ENCODE measurements at places on chromosomes 16 and 17. TPM values are rescaled to one million over a fixed set of nuclear protein-coding genes. Genes with fewer than 3 reads are reported as not detected.

DNA sequence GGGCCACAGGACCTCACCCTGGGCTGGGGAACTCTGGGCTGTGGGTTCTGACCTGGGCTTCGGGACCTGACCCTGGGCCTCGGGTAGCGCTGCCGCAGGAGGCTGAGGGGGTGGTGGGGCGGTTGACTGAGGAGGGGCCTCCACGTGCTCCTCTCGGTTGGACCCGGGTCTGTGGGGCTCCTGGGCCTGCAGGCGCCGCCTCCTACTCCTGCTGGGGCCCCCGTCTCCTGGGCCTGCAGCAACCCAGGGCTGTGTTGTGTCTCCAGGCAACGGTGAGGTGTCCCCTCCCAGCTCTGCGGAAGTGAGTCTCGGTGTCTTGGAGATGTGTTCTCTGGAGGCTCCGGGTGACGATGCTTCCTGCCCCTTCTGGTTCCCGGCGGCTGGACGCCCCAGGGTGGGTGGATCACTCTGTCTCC lies 41.5 kb upstream of the GNG13 start:
- no peaks in the 10 kb centered on the region for H3K4me1 ChIP-seq
- no peak for DNase-seq
- no peak overlapping the region for H3K27ac ChIP-seq

GRCh38 chr16:58450590-58450989 lies 49.4 kb upstream of the NDRG4 start:
- no peak overlapping the region for H3K27ac ChIP-seq
- H3K4me1 ChIP-seq: no peaks in the 10 kb centered on the region
- H3K4me3 ChIP-seq: no peak overlapping the region
- H3K27me3 ChIP-seq: 0 out of 2 replicates have a peak, but pooled peaks cover 4% of the 10 kb centered on the region

GRCh38 chr17:41655611-41656111 lies 31.3 kb upstream of the KRT17 start:
- no peaks in the 10 kb centered on the region for H3K4me1 ChIP-seq
- DNase-seq: no peak
- H3K27ac ChIP-seq: no peak overlapping the region
- H3K27me3 ChIP-seq: no peaks in the 10 kb centered on the region
- H3K36me3 ChIP-seq: no peaks in the 10 kb centered on the region

GRCh38 chr17:3771140-3771539 lies 29.8 kb downstream of the ITGAE start:
- no peak overlapping the region for H3K4me3 ChIP-seq
- H3K36me3 ChIP-seq: no peaks in the 10 kb centered on the region

DNA sequence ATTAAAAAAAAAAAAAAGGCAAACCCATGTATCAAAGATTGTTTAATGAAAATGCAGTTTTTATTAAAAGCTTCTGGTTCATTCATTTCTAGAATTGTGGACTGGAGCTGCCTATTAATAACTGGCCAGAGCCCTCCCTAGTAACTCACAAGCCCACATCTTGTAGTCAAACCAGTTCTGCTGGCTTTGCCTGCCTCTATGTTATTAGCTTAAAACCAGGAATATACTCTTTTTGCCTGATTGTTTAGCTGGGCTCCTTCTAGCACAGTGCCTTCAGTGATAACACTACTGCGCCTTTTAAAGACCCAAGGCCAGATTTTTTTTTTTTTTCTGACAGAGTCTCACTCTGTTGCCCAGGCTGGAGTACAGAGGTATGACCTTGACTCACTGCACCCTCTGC lies 26.0 kb downstream of the TAC4 start:
- no peak for DNase-seq
- no peak overlapping the region for H3K27ac ChIP-seq
- H3K4me1 ChIP-seq: peaks cover 11% of the 10 kb centered on the region
- peaks cover 94% of the 10 kb centered on the region for H3K36me3 ChIP-seq

- peaks cover 3% of the 10 kb centered on the region for H3K27me3 ChIP-seq
- H3K27ac ChIP-seq: no peak overlapping the region
- H3K4me3 ChIP-seq: no peak overlapping the region
- DNase-seq: no peak
These were observed 77.7 kb downstream of the MYH11 start for GRCh38 chr16:15778999-15779614.

DNA sequence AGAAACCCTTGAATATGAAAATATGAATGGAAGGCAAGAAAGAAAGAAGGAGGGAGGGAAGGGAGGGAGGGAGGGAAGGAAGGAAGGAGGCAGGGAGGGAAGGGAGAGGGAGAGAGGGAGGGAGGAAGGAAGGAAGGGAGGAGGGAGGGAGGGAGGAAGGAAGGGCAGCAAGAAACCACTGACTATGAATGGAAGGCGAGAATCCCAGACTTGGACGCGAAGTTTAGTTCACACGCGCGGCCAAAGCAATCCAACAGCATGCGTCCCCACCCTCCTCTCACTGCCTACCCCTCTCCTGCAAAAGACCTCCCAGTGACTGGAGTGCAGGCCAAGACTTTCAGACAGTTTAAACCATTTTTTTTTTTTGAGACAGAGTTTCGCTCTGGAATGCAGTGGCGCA lies 7.9 kb upstream of the SMARCD2 start:
- H3K4me1 ChIP-seq: peaks cover 7% of the 10 kb centered on the region
- DNase-seq: no peak
- no peak overlapping the region for H3K4me3 ChIP-seq
- H3K36me3 ChIP-seq: no peaks in the 10 kb centered on the region

GRCh38 chr17:74864866-74865395 lies 5.2 kb upstream of the GRIN2C start:
- H3K27me3 ChIP-seq: peaks cover 25% of the 10 kb centered on the region
- peak; percentile 77 for DNase-seq
- no peaks in the 10 kb centered on the region for H3K36me3 ChIP-seq
- peaks cover 7% of the 10 kb centered on the region for H3K4me1 ChIP-seq

DNA sequence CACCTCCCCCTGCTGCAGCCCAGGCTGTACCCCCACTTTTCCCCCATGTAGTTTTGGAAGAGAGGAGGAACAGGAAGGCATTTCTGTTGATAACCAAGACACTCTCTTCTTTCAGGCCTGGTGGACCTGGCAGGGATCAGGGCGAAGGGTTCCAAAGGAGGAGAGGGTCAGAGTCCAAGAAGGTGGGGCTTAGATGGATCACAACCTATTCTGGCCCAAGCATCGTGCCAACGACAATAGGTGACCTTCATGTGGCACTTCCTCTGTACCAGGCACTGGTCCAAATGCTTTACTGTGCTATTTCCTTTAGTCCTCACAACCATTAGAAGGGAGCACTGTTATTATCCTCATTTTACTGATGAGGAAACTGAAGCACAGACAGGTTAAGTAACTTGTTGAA lies 84.3 kb downstream of the TMEM132E start:
- peaks cover 4% of the 10 kb centered on the region for H3K27me3 ChIP-seq
- H3K4me1 ChIP-seq: no peaks in the 10 kb centered on the region
- no peak overlapping the region for H3K4me3 ChIP-seq
- H3K27ac ChIP-seq: no peak overlapping the region
- no peak for DNase-seq

DNA sequence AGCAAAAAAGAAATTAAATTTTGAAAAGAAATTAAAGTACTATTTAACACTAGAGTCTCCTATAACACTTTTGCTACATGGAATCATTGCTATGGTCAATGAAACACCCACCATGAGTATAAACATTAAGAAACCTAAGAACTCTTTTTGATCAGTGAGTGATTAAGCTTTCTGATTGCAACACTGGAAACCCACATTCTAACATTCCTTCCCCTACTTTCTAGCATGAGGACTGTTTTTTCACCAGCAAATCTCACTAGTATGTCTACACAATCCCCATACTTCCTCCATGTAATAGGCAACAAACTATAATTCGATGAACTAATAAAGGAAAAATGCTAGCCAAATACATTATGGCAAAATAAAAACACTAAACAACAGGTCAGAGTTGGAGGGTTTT lies 54.7 kb downstream of the SKAP1 start:
- H3K27me3 ChIP-seq: peaks cover 32% of the 10 kb centered on the region
- H3K4me1 ChIP-seq: no peaks in the 10 kb centered on the region
- H3K4me3 ChIP-seq: no peak overlapping the region

DNA sequence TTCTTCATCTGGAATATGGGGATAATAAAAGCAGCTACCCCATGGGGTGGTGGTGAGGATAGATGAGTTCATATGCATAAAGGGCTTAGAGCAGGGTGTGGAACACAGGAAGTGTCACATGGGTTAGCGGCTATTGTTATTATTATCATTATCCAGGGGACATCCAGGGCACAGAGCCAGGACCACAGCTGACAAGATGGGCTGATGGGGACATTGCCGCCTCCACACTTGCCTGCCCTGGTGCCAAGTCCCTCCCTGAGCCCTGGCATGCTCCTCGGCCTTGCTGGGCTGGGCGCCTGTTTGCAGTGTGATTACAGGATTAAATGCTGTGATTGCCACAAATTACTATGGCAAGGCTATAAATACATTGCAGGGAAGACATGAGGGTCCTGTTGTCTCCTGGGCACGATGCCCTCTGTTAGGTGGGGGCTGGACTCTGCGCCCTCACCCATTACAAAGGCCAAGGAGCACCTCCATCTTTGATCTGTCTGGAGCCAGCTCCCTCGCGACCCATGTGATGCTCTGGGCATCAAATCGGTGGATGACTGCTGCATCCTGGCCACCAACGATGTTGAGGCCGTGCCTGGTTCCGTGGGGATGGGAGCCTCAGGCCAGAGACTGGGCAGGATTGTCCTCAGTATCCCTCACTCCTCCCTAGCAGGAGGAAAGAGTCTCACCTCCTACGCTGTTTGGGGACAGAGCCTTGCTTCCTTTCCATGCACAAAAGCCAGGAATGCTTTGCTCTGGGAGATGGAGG lies 43.2 kb downstream of the PIMREG start:
- H3K4me1 ChIP-seq: peaks cover 38% of the 10 kb centered on the region
- no peak for DNase-seq
- no peak overlapping the region for H3K27ac ChIP-seq
- H3K4me3 ChIP-seq: no peak overlapping the region

GRCh38 chr17:3503285-3503684 lies 27.5 kb downstream of the ASPA start:
- no peaks in the 10 kb centered on the region for H3K4me1 ChIP-seq
- no peaks in the 10 kb centered on the region for H3K36me3 ChIP-seq
- no peak overlapping the region for H3K4me3 ChIP-seq
- no peak overlapping the region for H3K27ac ChIP-seq

GRCh38 chr17:39090400-39090799 lies 61.0 kb downstream of the PLXDC1 start:
- no peak for DNase-seq
- no peaks in the 10 kb centered on the region for H3K4me1 ChIP-seq
- H3K27me3 ChIP-seq: peaks cover 10% of the 10 kb centered on the region
- H3K27ac ChIP-seq: no peak overlapping the region

- H3K27me3 ChIP-seq: no peaks in the 10 kb centered on the region
- peaks cover 11% of the 10 kb centered on the region for H3K36me3 ChIP-seq
- peaks cover 5% of the 10 kb centered on the region for H3K4me1 ChIP-seq
- DNase-seq: no peak
- H3K27ac ChIP-seq: no peak overlapping the region
These were observed 648 bp upstream of the ERCC4 start for GRCh38 chr16:13919330-13919682.

GRCh38 chr16:57150682-57151330 lies 35.0 kb downstream of the PSME3IP1 start:
- peaks cover 27% of the 10 kb centered on the region for H3K4me1 ChIP-seq
- peaks cover 42% of the 10 kb centered on the region for H3K36me3 ChIP-seq
- H3K27ac ChIP-seq: no peak overlapping the region
- H3K4me3 ChIP-seq: no peak overlapping the region
- H3K27me3 ChIP-seq: no peaks in the 10 kb centered on the region
- no peak for DNase-seq

- no peaks in the 10 kb centered on the region for H3K4me1 ChIP-seq
- no peak overlapping the region for H3K4me3 ChIP-seq
- H3K27ac ChIP-seq: no peak overlapping the region
These were observed 156.4 kb upstream of the CCL2 start for GRCh38 chr17:34098699-34099098.

GRCh38 chr16:30755955-30756780 lies 5.7 kb downstream of the CFAP119 start:
- DNase-seq: no peak
- no peaks in the 10 kb centered on the region for H3K27me3 ChIP-seq
- H3K27ac ChIP-seq: no peak overlapping the region
- no peak overlapping the region for H3K4me3 ChIP-seq
- H3K36me3 ChIP-seq: peaks cover 77% of the 10 kb centered on the region

DNA sequence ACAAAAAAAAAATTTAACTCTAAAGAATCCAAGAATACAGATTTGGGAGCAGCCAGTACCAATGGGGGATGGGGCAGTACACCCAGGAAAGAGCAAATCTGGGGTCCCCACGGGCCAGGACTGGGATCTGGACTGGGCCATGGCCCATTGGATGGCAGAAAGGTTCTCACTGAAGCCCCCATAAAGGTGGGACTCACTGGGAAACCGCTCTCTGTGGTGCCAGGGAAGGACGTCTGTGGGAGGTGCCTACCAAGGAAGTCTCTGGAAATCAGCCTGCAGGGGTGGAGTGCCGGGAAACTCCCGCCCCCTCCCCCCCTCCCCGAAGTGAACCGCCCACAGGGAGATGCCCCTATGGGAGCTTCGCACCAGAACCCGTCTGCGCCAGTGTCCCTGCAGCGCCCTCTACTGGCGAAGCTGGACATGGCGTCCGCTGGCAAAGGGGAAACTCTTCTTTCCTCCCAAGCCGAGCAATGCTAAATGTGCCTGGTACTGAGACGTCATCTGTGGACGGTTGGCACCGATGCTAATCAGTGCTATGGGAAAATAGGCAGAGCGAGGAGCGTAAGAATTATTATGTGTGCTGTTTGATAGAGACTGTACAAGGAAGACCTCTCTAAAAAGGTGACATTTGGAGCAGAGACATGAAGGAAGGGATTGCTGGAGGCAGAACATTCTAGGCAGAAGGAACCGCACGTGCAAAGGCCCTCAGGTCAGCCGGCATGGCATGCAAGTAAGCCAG lies 671.1 kb downstream of the WWOX start:
- no peaks in the 10 kb centered on the region for H3K27me3 ChIP-seq
- H3K4me1 ChIP-seq: no peaks in the 10 kb centered on the region
- H3K4me3 ChIP-seq: no peak overlapping the region
- H3K27ac ChIP-seq: no peak overlapping the region
- no peaks in the 10 kb centered on the region for H3K36me3 ChIP-seq
- no peak for DNase-seq

DNA sequence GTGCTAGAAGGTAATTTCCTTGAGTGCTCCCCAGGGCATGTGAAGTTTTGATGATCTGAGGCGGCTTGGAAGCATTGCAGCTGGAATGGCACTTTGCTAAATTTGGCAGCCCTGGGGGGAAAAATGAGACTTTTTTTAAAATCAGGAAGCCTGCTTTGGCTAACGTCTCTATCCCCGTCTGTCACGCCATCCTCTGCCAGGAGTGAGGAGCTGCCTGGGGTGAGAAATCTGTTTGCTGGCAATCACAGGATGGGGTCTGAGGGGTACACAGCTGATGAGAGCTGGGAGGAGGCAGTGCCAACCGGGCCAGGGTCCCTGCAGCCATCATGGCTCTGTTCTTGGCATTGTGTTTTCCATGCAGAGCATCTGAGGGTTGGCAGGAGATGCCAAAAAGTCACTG lies 2.0 kb downstream of the ABCC12 start:
- no peak overlapping the region for H3K4me3 ChIP-seq
- no peak for DNase-seq
- no peak overlapping the region for H3K27ac ChIP-seq
- H3K36me3 ChIP-seq: no peaks in the 10 kb centered on the region
- 0 out of 2 replicates have a peak, but pooled peaks cover 4% of the 10 kb centered on the region for H3K27me3 ChIP-seq
- peaks cover 16% of the 10 kb centered on the region for H3K4me1 ChIP-seq

GRCh38 chr16:67112591-67113399 lies 3.1 kb downstream of the PHAF1 start:
- H3K36me3 ChIP-seq: peaks cover 29% of the 10 kb centered on the region
- H3K4me1 ChIP-seq: peaks cover 35% of the 10 kb centered on the region
- no peaks in the 10 kb centered on the region for H3K27me3 ChIP-seq
- H3K4me3 ChIP-seq: no peak overlapping the region
- H3K27ac ChIP-seq: no peak overlapping the region
- DNase-seq: no peak

The RUNDC1 gene
- 5.7 TPM for total RNA-seq

The HOXB13 gene
- total RNA-seq: not detected

The SLC5A11 gene
- not detected for total RNA-seq

The SDK2 gene
- not detected for total RNA-seq

The ITGAD gene
- total RNA-seq: not detected

The CLEC3A gene
- total RNA-seq: not detected

The CCL22 gene
- total RNA-seq: not detected

The PRSS21 gene
- total RNA-seq: not detected

Data from SJSA1 (cell line).